Adrenal gland (tissue), 19 donors: ENCODE measurements at places on chromosomes 3 and 15. TPM values are rescaled to one million over a fixed set of nuclear protein-coding genes. Genes with fewer than 3 reads are reported as not detected.

- DNase-seq: no peak
Observed at GRCh38 chr3:163518065-163518464, 1560.2 kb downstream of the SI start.

DNA sequence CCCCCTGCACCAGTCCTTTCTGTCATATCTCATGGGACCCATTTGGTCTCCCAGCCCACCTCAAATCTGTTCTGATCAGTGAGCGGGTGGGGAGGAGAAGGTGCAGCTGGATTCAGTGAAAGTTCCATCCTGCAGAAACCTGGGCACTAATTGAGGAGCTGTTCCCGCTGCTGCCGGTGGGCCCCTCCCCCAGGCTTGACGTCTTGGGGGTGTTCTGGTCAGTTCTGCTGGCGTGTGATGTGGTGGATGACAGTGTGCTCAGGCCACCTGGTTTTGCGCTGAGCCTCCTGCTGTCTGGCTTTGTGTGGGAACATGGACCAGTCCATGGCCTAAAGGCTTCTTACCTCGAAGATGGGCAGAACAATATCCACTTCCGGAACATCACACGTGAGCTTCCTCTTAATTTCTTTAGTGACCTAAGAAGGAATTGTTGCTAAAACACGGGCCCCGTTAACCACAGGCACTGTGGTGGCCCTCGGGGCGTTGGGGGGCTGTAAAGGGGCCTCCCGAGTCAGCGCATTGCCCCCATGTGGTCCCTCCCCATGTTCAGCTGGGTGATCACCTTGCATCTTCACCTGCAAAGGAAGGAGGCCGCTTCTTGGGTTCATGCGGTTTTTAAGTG, 59.7 kb downstream of the RGMA start:
- DNase-seq: peak; percentile 25

Gene AADACL2
- total RNA-seq: not detected

Gene GOLGA8S
- 0.22 TPM for total RNA-seq

GRCh38 chr3:126461450-126462070, 14.1 kb downstream of the ZXDC start:
- DNase-seq: no peak

Gene RLBP1
- total RNA-seq: not detected

GRCh38 chr3:108780235-108780634, 23.0 kb upstream of the RETNLB start:
- no peak for DNase-seq

DNA sequence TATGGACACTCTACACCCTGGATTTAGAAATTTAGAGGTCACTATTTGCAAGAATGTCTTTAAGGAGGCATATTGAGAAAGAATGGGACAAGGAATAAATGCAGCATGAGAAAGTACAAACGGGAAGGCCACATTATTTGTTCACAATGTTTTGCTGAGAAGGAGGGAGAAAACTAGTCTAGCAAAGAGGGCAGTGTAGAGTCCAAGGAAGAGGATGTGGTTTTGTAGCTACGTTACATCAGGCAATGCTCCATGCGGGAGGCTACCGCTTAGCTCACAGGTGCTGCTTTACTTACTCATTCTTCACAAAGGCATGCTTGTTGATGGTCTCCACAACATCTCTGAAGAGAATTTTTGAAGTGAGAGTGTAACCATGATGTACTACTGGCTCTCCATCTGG, 191.1 kb downstream of the PLCH1 start:
- DNase-seq: no peak

DNA sequence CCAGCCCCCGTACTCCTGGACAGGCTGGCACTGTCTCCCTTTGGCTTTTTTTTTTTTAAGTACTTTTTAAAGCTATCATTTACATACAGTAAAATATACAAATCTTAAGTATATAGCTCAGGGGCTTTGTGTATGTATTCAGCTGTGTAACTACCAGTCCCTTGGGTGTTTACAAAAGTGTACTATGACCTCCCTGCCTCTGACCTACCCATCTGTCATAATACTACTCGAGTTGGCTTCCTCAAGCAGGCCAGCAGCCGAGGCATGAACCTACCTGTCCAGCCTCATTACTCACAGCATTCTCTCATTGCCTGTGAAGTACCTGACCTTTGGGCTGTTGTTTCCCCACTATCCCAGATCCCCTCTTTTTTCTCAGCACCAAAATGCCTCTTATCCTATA, 33.2 kb downstream of the ABHD2 start:
- no peak for DNase-seq

- peak; percentile 91 for DNase-seq
Observed at GRCh38 chr15:69760890-69761568, 308.4 kb downstream of the RPLP1 start.

DNA sequence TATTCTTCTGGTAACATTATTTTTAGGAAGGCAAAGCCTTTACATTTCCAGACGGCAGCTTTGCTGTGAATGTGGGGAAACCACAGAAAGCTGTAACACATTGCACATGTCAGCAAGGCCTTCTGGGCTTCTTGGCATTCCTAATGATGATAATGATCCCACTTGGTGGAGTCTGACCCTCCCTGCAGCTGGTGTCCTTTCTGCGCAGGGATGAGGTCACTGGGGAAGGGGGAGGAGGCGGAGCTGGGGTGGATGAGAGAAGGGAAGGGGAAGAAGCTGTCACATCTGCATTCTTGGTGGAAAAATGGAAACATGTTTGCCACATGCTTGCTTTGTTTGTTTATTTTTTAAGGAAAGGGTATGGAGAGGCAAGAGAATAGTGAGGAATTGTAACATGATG, 68.6 kb downstream of the FILIP1L start:
- peak; percentile 84 for DNase-seq

Gene CCR4
- 0.07 TPM for total RNA-seq

DNA sequence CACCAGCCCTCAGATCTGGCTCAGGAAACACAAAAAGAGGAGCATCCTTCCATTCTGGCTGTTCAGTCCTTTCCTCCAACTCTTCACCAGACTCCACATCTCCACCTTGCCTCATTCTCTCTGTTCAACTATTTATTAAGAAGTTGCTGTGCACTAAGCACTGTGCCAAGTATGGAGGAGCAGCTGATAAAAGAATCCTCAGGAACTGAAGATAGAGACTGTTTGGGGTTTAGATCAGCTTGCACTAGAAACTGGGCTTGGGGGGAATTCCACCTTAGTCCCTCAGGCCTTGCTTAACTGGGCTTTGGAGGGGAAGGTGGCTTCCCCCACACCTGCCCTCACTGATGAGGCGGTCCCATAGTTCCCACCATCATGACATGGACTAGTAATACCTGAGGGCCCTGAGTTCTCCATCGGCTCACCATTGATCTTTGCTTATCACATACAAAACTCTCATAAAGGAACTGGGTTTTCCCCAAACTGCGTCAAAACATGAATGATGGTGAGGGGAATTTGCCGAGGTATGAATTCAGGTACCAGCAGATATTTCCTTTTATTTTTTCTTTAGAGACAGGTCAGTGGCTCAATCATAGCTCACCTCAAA, 1.7 kb upstream of the CCR8 start:
- DNase-seq: no peak

DNA sequence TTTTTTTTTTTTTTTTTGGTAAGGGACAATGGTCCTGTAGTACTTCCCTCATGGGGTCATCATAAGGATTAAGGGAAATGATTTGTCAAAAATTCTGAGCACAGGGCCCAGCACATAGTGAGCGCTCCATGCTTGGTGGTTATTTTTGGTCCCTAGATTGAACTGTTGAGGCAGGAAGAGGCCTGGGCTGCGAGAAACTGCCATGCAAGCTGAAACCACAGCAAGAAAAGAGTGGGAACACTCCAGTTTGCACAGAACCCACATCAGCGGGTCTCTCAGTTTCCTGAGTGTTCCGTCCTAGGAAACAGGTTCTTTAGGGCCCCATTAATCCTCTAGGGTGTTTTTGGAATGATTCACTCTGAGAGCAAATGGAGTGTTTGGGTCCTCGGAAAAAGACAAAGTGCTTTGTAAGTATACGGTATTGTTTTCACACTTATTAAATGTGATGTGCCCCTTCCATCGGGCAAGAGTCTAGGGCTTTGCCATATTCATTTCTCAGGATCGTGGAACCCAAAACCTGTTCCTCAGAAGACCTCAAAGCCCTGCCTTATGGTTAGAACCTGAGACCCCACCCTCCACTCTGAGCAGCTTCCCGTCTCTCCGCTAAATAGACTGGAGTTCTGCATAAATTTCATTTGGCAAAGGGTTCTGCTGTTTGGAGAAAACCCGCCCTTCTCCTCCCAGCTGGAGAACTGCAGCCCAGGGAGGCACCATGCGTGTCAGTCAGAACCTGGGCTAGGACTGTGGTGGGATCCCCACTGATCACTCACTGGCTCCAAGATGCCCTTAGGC, 60.4 kb downstream of the SPSB4 start:
- DNase-seq: no peak

GRCh38 chr3:195221015-195221853, 49.7 kb downstream of the XXYLT1 start:
- peak; percentile 82 for DNase-seq

DNA sequence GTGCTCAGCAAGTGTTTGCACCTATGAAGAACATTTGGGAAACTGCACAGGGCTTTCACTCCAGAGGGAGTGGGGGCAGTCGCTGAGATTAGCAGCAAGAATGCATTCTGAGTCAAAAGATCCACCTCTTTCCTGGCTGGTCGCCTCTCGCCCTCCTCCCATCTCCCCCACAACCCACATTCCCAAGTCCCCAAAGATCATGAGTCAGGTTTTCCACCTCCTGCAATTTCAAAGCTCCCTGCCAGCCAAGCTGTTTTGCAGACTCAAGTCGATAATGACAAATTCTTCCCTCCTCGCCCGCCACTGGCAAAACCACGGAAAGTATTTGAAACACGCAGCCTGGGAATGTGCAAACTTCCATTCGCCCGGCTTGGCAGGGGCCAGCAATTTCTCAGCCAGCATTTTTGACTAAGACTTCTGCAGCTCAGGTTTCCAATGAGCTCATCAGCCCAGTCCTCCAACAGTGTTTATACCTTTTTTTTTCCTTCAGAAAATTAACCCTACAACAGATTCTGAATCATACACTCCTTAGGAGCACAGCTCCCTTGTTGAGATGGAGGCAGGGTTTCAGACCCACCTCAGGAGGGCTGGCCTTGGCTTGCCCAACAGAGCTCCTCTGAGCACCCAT, 181.4 kb downstream of the SMAD6 start:
- peak; percentile 97 for DNase-seq

DNA sequence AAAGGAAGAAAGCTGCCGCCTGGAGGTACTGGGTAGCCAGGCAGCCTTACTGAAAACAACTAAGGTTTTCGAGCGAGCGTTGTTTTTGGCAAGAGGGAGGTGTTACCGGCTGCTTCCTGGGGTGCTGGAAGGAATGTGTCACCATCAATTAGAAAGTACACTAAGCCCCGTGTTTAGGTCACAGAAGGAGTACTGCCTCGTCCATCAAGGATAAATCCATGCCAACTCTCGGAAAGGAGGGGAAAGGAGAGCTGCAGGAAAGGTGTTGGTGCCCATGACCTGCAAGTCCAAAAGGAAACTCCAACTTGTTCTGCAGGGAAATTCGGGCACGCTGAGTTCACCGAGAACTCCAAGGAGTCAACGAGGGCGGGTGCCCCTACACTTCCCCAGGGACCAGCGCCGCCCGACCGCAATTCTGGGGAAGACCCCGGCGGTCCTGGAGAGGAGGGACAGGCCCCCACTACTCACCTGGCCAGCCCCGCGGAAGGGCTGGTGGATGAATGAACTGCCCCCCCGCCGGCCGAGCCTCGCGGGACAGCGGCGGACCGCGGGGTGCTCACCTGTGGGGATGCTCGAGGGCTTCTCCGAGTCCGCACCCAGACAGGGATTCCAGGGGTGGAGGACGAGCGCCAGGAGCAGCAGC, 542 bp downstream of the PLOD2 start:
- DNase-seq: peak; percentile 81

Gene TRA2B
- total RNA-seq: 128 TPM

- DNase-seq: no peak
Observed at GRCh38 chr3:17260257-17260656, 375.5 kb downstream of the PLCL2 start.

Gene SEMA6D
- total RNA-seq: 2.9 TPM

GRCh38 chr3:127858937-127859336, 36.6 kb upstream of the MGLL start:
- no peak for DNase-seq

Gene CADPS
- total RNA-seq: not detected

Gene PLSCR2
- total RNA-seq: not detected

DNA sequence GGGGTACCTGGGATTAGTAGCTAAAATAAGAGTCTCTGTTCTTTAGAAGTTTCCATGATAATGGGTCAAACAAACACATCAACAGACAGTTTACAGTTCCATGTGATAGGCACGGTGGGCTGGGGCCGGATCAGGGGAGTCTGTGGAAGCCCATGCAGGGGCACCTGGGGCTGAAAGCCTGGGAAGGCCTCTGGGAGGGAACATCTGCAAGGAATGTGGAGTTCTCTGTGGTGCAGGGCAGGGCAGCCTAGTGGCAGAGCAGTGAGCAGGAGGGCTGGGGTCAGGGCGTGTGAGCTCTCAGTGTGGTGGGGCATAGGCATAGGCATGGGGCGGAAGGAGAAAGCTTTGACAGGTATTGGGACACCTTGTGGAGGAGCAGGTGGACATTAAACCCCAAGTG, 207.7 kb upstream of the TRIM42 start:
- DNase-seq: no peak

Gene DNAJA4
- 11.7 TPM for total RNA-seq

- no peak for DNase-seq
Observed at GRCh38 chr3:177836671-177837070, 639.4 kb upstream of the TBL1XR1 start.

Gene IGF2BP2
- total RNA-seq: 21.7 TPM

DNA sequence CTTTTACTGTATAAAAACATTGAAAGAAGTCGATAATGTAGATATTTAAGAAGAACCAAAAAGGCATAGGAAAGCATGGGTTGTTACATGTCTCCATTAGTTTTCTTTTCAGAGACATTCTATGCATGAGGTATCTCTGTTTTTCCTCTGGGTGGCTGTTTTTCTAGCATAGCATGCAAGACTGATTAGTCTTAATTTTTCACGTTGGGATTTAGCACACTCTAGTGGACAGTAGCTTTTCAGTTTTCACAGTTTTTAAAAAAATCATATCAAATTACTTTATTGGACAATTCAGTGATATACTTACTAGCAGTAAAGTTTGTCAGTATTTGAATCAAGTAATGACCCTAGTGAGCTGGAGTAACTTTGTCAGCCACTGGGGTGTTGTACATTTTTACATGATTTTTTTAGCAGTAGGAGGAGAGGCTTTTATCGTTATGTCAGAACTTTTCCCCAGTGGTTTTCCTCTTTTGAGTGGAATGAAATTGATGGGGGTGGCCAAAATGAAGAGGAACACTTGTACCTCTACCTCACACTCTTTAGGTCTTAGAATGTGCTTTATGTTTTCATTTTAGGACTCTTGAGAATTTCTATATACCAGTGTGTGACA, 57.2 kb downstream of the SEC22A start:
- no peak for DNase-seq
